ENCODE measurements at places on chromosomes 2 and 18.

DNA sequence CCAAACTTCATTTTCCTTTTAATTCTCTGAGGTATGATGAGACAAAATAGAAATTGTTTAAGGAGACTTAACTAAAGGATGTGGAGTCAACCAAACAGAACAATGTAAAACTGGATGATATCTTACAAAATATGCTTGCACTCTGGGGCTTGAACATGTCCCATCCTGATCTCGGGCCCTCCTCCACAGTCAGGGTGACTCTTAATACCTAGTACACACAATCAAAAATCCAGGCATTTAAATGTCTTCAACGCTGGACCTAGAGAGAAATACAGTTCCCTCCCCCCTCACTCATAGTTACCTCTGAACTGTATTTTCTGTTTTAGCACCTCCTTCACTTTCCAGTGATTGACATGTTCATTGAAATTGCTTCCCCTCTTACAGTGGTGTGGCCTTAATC, 36.9 kb upstream of the SERPINB2 start:
- DNase-seq, result no peak

DNA sequence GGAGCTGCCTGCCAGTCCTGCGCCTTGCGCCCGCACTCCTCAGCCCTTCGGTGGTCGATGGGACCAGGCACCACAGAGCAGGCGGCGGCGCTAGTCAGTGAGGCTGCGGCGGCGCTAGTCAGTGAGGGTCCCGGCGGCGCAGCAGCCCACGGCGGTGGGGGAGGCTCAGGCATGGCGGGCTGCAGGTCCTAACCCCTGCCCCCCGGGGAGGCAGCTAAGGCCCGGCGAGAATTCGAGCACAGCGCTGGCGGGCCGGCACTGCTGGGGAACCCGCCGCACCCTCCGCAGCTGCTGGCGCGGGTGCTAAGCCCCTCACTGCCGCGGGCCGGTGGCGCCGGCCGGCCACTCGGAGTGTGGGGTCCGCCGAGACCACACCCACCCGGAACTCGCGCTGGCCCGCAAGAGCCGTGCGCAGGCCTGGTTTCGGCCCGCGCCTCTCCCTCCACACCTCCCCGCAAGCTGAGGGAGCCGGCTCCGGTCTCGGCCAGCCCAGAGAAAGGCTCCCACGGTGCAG, 867.4 kb downstream of the DSC3 start:
- no peak for DNase-seq

DNA sequence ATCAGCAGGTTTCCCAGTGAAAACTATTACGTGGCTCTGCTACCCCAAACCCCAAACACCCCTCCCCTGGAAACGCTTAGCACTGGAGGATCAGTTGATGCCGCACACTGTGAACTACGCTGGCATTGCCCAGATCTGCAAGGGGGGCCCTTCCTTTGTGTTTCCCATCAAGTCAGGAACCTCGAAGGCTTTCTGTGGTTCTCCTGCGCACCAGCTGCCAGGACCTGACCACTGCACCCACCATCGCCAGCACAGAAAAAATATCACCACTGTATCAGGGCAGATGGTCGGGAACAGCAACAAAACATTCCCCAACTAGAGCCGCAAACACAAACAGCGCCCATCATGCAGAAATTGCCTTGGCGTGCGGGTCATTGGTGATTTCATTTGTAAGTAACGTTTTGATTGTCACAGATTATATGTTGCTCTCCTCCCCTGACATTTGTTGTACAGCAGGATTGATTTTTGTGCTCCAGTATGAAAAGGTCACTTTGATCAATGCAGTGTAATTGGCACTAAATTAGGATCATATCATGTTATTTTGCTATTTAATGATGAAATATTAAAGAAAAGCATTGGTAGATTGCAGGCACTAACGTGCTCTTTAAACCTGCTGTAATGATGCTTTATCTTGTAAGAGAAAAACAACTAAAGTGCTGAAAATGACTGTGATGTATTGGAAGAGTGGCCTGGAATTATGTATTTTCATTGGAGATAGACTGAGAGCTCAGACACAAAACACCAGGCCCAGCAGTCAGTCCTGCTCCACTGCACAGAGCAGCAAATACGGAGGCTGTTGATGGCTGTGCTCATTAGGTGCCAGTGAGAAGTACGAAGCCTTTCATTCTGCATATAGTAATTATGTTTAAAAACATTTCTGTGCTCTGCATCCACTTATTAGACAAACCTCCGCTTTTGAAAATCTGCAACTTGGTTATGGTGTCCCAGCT, 833.2 kb upstream of the SALL3 start:
- DNase-seq, result no peak

DNA sequence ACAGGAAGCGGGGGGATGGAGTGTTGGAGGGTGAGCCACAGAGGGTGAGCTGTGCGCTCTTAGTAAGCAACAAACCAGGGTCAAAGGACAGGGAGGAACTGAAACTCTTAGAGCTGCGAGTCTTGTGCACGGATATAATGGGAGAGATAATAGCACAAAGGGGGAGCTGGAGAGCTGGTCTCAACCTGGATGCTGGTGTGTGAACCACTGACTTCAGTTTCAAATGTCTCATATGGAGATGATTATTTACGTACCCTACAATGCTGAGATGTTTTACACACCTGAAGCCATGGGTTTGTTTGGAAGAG, 35.9 kb downstream of the PTGR3 start:
- no peak for DNase-seq

GRCh38 chr2:166944909-166945308, 56.6 kb downstream of the XIRP2 start:
- DNase-seq, result no peak

- no peak for DNase-seq
Observed at GRCh38 chr2:100748673-100749072, 71.3 kb upstream of the NPAS2 start.

- DNase-seq, result no peak
Observed at GRCh38 chr18:2114765-2115164, 456.5 kb downstream of the METTL4 start.

- DNase-seq, result no peak
Observed at GRCh38 chr2:172430678-172431077, 3.3 kb downstream of the ITGA6 start.

- DNase-seq, result no peak
Observed at GRCh38 chr2:150424406-150424805, 63.1 kb downstream of the RND3 start.

- no peak for DNase-seq
Observed at GRCh38 chr2:19846030-19846429, 55.8 kb downstream of the TTC32 start.

DNA sequence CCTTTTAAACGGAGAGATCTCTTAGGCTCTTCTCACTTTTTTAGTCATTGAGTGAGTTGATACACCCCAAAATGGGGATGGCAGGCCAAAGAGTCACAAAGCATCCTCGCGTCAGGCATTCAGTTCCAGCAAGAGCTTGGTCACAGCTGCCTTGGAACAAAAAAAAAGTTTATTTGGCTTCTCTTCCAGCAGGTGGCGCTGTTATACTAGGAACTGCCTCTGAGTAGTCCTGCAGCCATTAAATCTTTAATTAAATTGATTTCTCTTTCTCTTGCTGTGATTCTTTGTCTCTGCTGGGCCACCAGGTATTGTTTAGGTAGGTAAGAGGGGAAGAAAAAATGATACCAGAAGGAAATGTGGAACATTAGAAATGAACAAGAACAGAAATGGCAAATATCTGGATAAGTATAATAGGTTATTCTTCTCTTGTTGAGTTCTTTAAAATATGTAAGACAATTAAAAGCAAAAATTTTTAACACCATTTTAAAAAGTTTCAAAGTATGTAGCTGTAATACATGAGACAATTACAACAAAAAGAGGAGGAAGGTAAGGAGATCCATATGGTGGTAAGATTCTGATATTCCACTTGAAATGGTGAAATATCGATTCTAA, 175.1 kb downstream of the GALNT1 start:
- peak; percentile 6 for DNase-seq

DNA sequence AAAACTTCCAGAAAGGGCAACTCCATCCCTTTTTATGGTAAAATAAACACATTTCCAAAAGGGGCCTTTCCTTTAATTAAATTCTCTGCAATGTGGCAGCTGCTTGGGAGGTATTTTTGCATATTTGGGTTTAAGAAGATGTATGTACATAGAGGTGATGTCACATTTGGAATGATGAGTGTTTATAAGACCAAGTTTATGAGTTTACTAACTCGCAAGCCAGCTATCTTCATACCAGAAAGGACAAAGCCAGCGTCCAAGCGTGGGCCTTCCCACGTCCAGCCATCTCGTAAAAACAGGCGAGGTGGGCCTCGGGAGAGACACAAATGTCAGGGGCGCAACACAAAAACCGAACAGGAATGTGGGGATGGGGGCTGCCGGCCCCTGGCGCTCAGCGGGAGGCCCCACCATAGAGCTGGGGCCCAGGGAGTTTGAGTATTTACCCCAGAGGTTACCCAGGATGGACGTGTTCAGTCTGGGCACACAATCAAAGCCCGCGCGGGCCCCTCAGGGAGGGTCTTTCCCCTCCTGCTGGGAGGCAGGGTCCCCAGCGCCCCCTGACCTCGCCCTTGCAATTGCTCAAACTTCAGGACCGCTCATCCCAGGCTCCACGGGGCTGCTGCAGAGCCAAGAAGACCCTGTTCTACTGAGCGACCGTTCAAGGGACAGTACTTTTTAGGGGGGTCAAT, 137.3 kb downstream of the TWIST2 start:
- no peak for DNase-seq

- DNase-seq, result no peak
Observed at GRCh38 chr18:48851599-48851960, 99.2 kb downstream of the SMAD7 start.

DNA sequence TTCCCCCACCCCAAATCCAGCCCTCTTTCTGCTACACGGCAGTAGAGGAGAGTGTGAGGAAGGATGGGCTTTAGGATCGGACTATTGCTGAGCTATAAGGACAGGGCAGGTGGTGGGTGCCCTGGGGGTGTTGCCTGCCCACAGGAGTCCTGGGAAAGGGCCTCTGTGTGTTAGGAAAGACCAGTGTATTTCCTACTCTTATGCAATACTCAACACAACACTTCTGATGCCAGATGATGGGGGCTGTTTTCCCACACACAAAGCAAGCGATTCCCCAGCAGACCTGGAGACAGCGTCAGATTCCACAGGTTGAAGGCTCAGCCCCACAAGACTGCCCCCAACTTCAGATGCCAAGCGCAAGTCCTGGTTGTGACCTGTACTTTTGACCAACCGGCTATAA, 91.0 kb upstream of the LCLAT1 start:
- DNase-seq, result no peak

- no peak for DNase-seq
Observed at GRCh38 chr2:96547203-96547641, 10.7 kb downstream of the ARID5A start.

DNA sequence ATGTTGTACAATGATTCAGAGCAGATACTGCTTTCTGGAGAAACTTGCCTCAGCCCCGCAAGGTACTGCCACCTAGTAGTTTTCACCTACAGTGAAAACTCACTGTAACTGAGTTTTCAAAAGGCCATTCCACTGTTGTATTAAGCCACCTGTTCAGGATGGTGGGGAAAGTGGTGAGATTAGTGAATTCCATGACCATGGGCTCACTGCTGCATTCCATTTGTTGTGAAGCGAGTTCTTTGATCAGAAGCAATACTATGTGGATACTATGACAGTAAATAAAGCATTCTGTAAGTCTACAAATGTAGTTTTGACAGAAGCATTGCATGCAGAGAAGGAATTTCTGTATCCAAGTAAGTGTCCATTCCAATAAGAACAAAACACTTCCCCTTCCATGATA, 113.6 kb downstream of the LAMA3 start:
- DNase-seq, result no peak

GRCh38 chr2:16882706-16883105, 217.1 kb upstream of the CYRIA start:
- DNase-seq, result no peak

- DNase-seq, result no peak
Observed at GRCh38 chr2:108980076-108980475, 8.9 kb downstream of the EDAR start.

DNA sequence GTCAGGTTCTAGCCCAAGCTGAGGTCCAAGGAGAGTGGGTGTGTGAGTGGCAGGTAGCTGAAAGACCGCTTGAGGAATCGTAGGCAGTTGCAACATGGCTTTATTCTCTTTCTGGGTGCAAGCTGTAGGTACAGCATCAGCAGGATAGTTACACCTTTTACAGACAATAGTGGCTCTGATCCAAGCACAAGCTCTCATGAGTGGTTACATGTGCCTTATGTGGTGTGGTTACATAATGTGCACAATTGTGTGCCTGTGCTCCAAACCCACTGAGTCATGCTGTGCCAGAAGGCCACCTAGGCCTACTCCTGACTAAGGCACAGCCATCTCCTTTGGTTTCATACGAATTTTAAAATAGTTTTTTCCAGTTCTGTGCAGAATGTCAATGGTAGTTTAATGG, 227.6 kb downstream of the SATB2 start:
- no peak for DNase-seq

DNA sequence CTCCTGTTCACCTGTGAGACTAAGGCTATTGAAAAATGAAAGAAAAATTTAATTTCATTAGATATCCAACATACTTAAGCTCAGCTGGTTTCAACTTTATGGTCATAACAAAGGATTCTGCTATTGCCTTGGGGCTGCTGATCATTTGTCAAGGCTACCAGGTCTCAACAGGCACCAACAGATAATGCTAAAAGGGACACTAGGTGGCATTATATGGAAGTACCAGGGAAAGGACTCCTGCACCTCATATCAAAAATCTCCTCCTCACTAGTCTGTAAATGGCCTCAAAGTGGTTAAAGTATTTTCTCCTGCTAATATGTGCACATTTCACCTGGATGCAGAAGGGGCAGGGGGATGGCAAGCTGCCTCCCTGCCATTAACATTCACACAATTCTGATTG, 167.9 kb upstream of the REG3A start:
- no peak for DNase-seq

- no peak for DNase-seq
Observed at GRCh38 chr2:61762292-61762691, 91.6 kb downstream of the FAM161A start.

- DNase-seq, result peak; percentile 21
Observed at GRCh38 chr2:128196471-128196931, 105.5 kb downstream of the UGGT1 start.

Data from AG04450 (cell line).